ENCODE measurements at places on chromosomes 13 and 19.

DNA sequence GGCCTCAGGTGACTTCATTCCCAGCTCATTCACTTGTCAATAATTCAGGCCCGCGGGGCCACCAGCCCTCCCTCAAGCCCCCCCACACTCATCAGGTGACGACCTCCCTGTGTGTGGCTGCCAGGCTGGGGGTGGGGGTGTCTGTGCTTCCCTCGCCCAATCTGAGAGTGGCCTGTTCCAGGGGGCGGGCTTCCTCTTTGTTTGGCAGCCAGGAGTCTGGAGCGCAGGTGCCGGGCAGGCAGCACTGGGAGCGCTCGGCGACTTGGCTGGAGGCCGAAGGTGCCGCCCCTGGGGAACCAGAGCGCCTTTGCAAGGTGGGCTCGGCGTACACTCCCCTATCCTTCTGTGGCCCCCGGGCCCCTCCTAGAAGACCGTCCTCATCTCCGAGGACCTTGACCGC, 5.4 kb upstream of the ZNF98 start:
- DNase-seq = no peak

DNA sequence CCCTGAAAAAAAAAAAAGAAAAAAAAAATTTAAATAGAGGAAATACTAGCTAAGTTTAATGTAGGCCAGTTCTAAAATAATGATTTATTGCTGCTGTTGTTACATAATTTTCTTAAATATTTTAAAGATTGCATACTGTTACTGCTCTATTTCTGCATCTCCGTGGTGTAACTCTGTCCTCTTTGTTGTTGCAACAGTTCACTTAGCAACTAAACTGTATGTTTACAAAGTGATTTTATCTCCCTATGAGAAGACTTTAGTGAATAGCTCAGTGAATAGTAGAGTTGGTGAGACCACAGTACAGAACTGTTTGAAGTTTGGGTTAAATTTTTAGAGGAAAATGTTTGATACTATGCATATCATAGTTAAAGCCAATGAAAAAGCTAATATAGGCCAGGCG, 19.4 kb downstream of the BRCA2 start:
- no peak for DNase-seq

DNA sequence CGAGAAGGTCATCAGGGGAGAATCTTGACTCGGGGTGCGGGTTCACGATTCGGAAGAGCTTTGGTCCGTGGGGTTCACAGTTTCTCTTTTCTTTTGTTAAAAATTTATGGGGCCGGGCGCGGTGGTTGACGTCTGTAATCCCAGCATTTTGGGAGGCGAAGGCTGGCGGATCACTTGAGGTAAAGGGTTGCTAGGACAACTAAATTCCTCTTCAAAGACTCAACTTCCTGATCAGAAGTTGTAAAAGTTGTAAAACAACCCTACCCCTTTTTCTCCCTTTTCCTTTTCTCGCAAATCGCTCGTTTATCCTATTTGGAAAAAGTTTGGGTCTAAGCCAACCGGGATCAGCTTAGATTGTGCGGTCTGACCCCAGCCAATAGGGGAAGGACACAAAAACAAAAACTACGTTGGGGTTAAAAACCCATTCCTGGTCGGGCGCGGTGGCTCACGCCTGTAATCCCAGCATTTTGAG, 673 bp downstream of the ZNF486 start:
- no peak for DNase-seq

DNA sequence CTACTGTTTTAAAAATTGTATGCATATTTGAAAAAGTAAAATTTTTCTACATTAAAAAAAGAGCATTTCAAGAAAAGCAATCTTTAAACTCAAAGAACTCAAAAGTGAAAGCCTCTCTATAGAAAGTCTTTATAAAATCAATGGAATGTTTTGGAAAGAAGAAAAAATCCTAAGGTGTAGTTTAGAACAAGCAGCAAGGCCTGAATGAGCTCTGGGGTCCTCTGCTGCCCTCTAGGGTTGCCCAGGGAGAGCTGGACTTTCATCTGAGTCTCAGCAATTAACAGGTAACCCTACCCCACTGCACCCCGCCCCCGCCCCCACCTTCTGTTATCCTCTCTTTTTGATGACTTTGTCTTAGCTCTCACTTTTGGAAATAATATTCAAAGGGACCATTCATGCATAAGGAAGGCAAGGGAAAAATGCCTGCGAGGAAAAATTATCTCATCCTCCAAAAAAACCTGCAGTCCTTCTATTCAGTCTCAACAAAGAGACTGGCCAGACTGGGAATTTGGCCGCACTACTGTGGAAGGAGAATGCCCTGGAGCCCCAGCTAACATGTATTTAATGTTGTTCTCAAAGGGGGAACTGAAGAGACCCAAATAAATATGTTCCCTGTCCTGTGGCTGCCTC, 24.1 kb downstream of the SLC25A30 start:
- DNase-seq = peak; percentile 29

DNA sequence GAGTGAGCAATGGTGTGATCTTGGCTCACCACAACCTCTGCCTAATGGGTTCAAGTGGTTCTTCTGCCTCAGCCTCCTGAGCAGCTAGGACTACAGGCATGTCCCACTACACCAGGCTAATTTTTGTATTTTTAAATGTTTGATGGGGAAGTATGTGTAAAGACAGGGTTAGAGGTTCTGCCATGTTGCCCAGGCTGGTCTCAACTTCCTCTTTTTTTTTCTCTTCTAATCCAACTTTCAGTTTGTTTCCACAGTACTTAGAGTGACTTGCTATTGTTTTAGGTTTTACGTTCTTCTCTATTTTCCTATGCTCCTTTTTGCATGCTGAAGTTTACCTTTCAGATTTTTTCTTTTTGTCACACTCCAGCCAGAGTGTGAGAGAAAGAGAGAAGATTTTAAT, 1433.0 kb downstream of the UQCRFS1 start:
- DNase-seq = no peak

DNA sequence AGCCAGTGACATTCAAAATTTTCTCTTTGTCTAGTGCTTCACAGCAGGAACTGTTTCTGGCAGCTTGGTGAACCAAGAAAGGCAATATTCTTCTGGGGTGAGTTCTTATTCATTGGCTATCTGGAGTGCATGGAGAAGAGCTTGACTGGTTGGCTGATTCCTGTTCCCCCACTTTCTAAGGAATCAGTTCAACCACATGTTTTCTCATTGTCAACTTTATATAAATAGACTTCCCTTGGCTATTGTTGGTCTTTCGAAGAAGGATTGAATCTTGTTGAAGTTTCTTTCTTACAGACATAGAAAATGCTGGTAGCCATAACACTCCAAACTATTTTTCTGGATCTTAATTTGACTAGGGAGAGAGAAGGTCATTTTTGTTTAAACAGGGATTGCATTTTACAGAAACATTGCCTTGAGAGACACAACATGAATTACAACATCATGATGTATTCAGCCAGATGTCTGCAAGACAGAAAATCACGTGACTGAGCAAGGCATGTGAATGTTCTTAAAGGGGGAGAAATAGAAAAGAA, 85.2 kb downstream of the EDNRB start:
- no peak for DNase-seq

- DNase-seq = no peak
These were observed 9.2 kb downstream of the ZNF823 start for GRCh38 chr19:11729586-11729985.

DNA sequence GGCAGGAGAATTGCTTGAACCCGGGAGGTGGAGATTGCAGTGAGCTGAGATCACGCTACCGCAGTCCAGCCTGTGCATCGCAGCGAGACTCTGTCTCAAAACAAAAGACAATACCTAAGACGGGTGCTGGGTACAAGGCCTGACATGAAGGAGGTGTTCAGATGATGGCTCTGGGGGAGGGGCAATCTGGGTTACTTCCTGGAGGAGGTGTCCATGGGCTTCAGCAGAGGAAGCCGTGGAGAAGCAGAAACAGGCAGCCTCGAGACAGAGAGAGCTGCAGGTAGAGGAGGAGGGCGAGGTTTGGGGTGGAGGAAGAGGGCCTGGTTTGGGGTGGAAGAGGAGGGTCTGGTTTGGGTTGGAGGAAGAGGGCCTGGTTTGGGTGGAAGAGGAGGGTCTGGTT, 3.6 kb downstream of the MISP start:
- DNase-seq = no peak

- peak; percentile 31 for DNase-seq
These were observed 188.5 kb downstream of the FOXO1 start for GRCh38 chr13:40477623-40478608.

GRCh38 chr19:2646866-2647535, 55.5 kb downstream of the GNG7 start:
- no peak for DNase-seq

DNA sequence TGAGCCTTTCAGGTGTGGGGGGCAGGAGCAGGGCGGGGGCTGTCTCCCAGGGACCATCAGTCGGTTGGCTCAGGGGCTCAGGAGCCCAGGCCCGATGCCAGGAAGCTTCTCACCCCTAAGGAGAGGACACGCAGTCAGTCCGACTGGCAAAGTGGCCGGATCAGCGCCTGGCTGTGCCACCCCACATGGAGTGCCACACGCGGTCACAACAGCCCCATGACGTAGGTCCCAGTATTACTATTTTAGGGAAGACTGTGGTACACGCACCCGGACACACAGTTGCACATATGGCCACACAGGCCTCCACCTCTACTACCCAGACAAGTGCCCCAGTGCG, 29.3 kb upstream of the GRTP1 start:
- DNase-seq = no peak

Data from CD4-positive, alpha-beta T cell treated with Interleukin-15 for 1 hour (primary cell).